ENCODE measurements at places on chromosomes 16 and 17. TPM values are rescaled to one million over a fixed set of nuclear protein-coding genes. Genes with fewer than 3 reads are reported as not detected.

Gene PIK3R6
- 1.4 TPM for total RNA-seq

DNA sequence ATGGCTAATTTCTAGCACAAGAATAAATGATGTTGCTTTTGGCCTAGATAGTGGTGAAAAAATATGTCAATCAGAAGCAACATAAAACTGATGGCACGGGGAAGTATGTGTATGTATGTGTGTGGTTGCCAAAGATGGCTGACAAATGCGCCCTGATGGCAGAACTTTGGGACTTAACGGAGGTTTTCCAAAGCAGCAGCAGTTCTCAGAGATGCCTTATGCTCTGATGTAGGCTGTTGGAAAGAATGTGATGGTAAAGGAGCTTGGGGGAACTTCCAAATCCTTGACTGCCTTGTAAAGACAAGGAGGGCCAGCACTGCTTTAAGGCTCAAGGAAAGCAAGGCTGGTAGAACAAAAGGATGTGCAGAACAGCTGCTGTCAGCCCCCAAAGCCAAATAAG is 16.0 kb downstream of the KCTD19 start:
- DNase-seq: no peak

DNA sequence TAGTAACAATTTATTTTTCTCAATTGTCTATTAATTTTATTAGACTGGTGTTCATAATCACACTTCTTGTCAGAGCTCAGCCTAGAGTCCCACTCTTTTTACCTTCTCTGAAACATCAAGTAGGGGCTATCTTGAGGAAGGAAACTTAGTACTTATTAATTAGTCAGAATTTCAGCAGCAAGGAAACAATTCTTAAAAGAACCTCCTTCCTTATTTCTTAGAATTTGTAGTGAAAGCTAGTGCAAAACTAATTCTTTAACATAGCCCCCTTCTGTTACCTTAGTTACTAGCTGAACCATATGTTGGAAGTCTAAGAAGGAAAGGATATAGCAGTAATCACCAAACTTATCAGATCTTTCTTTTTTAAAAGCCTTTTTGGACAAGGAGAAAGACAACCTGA is 35.2 kb downstream of the MAP2K4 start:
- no peak for DNase-seq

DNA sequence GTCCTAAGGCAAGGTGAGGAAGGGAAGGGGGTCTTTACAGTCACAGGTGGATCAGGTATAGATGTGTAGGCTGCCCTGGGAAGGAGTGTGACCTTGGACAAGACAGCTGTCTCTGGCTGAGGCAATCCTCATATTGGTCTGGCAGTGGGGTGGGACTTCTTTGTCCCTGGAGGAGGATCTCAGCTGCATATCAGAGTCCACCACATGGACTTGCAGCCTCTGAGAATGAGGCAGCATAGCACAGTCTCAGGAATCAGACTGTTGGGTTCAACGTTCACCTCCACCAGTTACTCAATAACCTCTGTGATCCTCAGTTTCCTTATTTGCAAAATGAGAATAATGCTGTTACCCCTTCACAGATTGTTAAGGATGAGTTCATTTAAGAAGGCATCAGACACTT is 33.4 kb downstream of the ACSM2A start:
- DNase-seq: no peak

- no peak for DNase-seq
These were observed 221.2 kb upstream of the N4BP1 start for GRCh38 chr16:48831076-48831722.

GRCh38 chr16:72858665-72859493 is 189.0 kb downstream of the ZFHX3 start:
- no peak for DNase-seq

Gene PLD6
- 3.2 TPM for total RNA-seq
